ENCODE measurements at places on chromosomes 5 and 9.
A peak's percentile ranks its signal among the peaks of the same experiment; 100 is the strongest.

GRCh38 chr5:107023732-107024131 lies 647.0 kb downstream of the EFNA5 start:
- DNase-seq, result no peak

DNA sequence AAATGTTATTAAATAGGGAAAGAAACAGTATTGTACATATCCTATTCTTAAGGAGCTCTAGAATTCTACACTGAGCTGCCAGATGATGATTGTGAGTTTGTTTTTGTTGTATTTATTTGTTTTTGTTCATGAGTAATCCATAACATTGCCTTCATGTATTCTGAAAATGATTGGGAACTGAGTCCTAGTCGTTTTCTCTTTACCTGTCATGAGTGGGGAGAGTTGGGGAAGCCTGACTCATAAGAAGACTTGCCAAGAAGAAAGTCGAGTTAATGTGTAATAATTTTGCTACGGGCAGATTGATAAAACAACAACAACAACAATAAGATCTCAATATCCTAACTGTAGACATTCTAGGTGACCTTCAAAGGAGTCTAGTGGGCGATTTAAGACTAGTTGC lies 103.8 kb downstream of the ANKRD55 start:
- no peak for DNase-seq

DNA sequence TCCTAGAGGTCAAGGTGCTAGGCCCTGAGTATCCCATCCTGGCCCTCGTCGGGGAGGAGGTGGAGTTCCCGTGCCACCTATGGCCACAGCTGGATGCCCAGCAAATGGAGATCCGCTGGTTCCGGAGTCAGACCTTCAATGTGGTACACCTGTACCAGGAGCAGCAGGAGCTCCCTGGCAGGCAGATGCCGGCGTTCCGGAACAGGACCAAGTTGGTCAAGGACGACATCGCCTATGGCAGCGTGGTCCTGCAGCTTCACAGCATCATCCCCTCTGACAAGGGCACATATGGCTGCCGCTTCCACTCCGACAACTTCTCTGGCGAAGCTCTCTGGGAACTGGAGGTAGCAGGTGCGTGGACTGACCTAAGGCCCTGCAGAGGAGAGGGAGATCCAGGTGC lies 7.9 kb downstream of the BTNL9 start:
- DNase-seq, result no peak

GRCh38 chr9:100714372-100715099 lies 136.7 kb downstream of the CAVIN4 start:
- DNase-seq, result peak; percentile 19

GRCh38 chr9:86464242-86464641 lies 110.0 kb upstream of the TUT7 start:
- DNase-seq, result no peak

- no peak for DNase-seq
Observed at GRCh38 chr5:96228408-96228807, 204.6 kb downstream of the PCSK1 start.
